ENCODE measurements at places on chromosomes 3 and 15.

DNA sequence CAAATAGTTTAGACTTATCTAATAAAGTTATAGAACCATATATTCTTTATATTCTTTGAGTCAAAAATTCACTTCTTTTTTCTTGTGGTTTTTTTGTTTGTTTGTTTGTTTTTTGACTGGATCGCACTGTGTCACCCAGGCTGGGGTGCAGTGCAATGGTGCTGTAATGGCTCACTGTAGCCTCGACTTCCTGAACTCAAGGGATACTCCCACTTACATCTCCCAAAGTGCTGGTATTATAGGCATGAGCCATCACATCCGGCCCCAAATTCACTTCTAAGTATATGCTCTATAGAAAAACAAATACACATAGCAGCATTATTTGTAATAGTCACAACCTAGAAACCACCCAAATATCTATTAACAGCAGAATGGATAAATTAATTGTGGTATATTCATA lies 13.7 kb upstream of the SLTM start:
- no peak for DNase-seq

GRCh38 chr15:42937143-42937542 lies 16.6 kb upstream of the TTBK2 start:
- no peak for DNase-seq

GRCh38 chr15:60745469-60746061 lies 266.6 kb upstream of the ICE2 start:
- DNase-seq: no peak

GRCh38 chr15:72147418-72147817 lies 29.2 kb downstream of the SENP8 start:
- no peak for DNase-seq

Data from activated CD4-positive, CD25-positive, alpha-beta regulatory T cell treated with anti-CD3 and anti-CD28 coated beads, Interleukin-2, amount 50 U/mL, for 72 hours (primary cell).